ENCODE measurements at places on chromosomes 16 and 17. TPM values are rescaled to one million over a fixed set of nuclear protein-coding genes. Genes with fewer than 3 reads are reported as not detected.

- peaks cover 13% of the 10 kb centered on the region for H3K4me1 ChIP-seq
- no peaks in the 10 kb centered on the region for H3K36me3 ChIP-seq
- H3K27me3 ChIP-seq = peaks cover 2% of the 10 kb centered on the region
- H3K27ac ChIP-seq = no peak overlapping the region
Measured at GRCh38 chr17:4566785-4567184, 6.4 kb upstream of the GGT6 start.

DNA sequence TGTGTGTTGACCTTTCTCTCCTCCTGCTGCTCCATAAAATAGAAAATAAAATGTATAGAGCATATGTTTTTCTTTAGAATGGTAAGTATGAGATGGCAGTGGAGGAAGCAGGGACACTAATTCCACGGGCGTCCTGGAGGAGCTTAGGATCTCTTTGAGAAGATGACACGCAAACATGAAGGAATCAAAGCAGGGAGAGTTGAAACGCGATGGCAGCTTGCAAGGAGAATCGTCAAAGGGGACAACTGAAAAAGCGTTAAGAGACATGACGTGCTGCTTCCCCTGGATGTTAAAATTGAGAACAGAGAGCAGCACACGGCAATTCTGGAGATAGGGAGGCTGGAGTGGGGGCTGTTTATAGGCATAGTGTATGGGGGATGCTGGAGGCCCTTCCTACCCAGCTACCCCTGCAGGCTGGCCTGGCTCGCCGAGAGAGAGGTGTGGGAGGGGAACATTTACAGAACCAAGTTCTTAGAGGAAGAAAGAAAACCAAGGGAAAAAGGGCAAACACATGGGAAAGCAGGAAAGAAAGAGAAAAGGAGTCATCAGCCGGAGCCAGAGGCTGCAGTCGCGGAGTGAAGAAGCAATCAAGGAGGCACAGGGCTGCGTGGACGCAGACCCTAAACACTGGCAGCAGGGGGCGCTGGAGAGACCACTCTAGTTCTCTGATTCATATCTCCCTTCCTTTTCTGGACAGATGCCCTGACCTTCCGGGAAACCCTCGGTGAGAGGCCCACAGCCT is 55.8 kb downstream of the MYH13 start:
- H3K27me3 ChIP-seq = peaks cover 2% of the 10 kb centered on the region
- no peak for DNase-seq
- H3K4me3 ChIP-seq = no peak overlapping the region
- H3K4me1 ChIP-seq = no peaks in the 10 kb centered on the region
- no peaks in the 10 kb centered on the region for H3K36me3 ChIP-seq
- H3K27ac ChIP-seq = no peak overlapping the region

GRCh38 chr17:75592348-75593020 is 4.9 kb downstream of the MYO15B start:
- H3K4me1 ChIP-seq = peaks cover 17% of the 10 kb centered on the region
- H3K36me3 ChIP-seq = peaks cover 14% of the 10 kb centered on the region
- no peak for DNase-seq

DNA sequence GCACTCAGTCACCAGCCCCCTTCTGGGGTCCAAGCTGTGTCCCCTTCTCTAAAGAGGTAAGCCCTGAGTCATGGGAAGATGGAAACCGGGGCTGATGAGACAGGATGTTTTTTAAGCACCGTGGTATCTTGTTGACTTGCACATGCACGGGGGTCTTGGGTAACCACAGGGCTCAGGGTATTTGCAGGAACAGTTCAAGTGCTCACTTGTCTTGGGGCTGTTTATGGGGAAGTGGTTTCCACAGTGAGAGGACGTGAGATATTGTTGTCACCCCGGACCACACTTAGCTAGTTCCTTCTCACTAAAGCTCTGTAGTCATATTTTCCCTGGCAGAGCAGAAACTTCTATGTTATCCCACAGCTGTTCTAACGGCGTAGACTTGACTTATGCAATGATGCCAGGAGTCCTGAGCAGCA is 7.7 kb downstream of the CCL3L1 start:
- no peak overlapping the region for H3K4me3 ChIP-seq
- H3K27ac ChIP-seq = no peak overlapping the region
- H3K36me3 ChIP-seq = no peaks in the 10 kb centered on the region
- no peaks in the 10 kb centered on the region for H3K27me3 ChIP-seq

- H3K36me3 ChIP-seq = no peaks in the 10 kb centered on the region
- no peaks in the 10 kb centered on the region for H3K27me3 ChIP-seq
- no peak overlapping the region for H3K27ac ChIP-seq
- no peak for DNase-seq
Measured at GRCh38 chr16:66087308-66087707, 279.2 kb upstream of the CDH5 start.

GRCh38 chr17:41416479-41416878 is 7.9 kb downstream of the KRT37 start:
- no peak for DNase-seq
- no peaks in the 10 kb centered on the region for H3K27me3 ChIP-seq
- no peak overlapping the region for H3K27ac ChIP-seq
- no peaks in the 10 kb centered on the region for H3K4me1 ChIP-seq
- H3K36me3 ChIP-seq = no peaks in the 10 kb centered on the region

GRCh38 chr17:46991617-46992016 is 12.6 kb upstream of the RPRML start:
- H3K27ac ChIP-seq = peak overlapping the region; percentile 26
- DNase-seq = peak; percentile 42
- peaks cover 38% of the 10 kb centered on the region for H3K4me1 ChIP-seq
- no peaks in the 10 kb centered on the region for H3K27me3 ChIP-seq
- no peaks in the 10 kb centered on the region for H3K36me3 ChIP-seq
- no peak overlapping the region for H3K4me3 ChIP-seq

DNA sequence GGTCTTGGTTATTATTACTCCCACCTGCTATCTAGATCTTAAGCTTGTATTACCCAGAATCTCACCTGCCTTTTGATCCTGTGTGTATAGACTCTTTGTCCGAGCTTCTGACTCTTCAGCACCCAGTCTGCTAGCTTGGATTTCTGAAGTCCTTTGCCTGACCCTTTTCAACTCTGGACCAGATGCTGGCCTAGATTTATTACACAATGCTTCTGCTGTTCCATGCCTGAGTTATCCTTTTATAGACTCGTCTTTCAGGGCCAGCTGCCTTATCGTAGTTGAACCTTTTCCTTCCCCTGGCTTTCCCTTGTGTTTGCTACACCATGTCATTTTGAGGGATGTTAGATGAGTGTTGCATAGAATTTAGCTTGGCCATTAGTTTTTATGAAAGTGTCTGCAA is 32.6 kb downstream of the RHOT1 start:
- H3K36me3 ChIP-seq = peaks cover 22% of the 10 kb centered on the region
- no peak overlapping the region for H3K4me3 ChIP-seq
- no peak for DNase-seq
- no peak overlapping the region for H3K27ac ChIP-seq
- H3K27me3 ChIP-seq = no peaks in the 10 kb centered on the region
- no peaks in the 10 kb centered on the region for H3K4me1 ChIP-seq

- no peaks in the 10 kb centered on the region for H3K27me3 ChIP-seq
- peaks cover 76% of the 10 kb centered on the region for H3K4me1 ChIP-seq
- H3K36me3 ChIP-seq = no peaks in the 10 kb centered on the region
- peak; percentile 92 for DNase-seq
- peak overlapping the region; percentile 98 for H3K27ac ChIP-seq
Measured at GRCh38 chr16:85935974-85936760, 37.2 kb downstream of the IRF8 start.

TBX6 gene
- 5.4 TPM for total RNA-seq

KIF2B gene
- total RNA-seq = not detected

TBC1D3G gene
- total RNA-seq = not detected

HYDIN gene
- not detected for total RNA-seq

TP53TG3B gene
- not detected for total RNA-seq
